Central memory CD8-positive, alpha-beta T cell (primary cell): ENCODE measurements at places on chromosomes 1 and 21.
A peak's percentile ranks its signal among the peaks of the same experiment; 100 is the strongest.

GRCh38 chr1:162349635-162350330 lies 26.9 kb downstream of the SPATA46 start:
- no peak for DNase-seq

DNA sequence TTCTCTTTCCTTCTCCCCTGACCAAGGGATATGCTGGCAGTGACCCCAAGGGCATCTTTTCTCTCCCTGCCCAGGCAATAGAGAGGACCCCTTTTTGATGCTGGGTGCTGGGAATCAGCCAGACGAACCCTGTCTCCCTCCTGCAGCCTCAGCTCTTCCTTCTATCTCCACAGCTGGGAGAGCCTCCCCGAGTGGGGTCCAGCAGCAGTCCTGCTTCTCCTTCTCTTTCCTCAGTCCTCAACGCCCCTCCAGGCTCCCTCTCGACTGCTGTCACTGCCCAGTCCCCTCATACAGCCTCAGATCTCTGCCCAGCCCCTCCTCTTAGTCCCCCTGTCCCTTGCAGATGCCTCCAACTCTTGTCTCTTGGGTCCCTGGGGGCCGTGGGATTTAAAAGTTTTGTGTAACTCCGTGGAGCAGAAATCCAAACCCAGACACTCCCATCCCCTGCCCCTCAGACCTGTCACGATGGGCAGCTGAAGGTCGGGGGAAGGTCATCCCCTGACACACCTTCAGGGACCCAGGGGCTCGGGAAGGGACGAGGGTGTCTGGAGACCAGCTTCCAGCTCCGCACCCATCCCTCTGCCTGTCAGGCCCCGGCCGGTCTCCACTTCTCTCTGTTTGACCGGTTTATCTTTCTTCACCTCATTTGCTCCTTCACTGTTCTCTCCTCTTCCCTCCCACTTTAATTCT lies 5.8 kb upstream of the ETV3L start:
- DNase-seq = no peak

GRCh38 chr21:44872649-44873355 lies 688 bp downstream of the PTTG1IP start:
- no peak for DNase-seq

- no peak for DNase-seq
Observed at GRCh38 chr1:152725261-152725660, 17.3 kb downstream of the LCE4A start.

DNA sequence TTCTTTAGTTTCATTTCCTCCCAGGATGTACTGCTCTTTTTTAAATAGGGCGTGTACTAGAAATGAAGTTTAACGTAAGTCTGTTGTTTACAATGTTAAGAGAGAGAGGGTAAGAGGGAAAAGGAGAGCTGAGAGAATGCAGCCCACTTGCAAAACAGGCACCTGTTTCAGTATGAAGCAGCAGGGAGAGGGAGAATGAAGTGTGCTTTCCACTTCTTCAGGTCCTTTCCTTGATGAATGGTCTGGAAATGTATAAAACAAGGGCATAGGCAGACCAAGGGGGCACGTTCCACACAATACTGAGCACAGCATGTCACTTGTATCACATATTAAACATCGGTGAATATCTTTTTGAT lies 2.0 kb downstream of the KCNA3 start:
- peak; percentile 56 for DNase-seq

DNA sequence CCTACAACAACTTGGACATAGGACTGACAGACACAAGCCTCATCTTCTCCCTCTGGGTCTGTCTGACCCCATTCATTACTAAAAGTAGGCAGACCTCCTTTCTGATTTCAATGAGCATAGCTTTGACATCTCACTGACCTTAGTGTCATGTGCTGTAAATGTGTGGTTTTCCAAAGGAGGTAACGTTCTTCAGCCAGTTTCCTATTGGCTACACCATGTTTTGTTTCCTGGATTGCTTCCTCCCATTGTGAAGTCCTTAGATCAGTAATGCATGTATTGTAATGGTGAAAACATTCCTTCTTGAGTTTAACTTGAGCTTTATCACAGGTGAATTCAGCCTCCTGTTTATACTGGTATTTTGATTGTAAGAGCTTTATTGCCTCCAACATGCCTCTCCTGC lies 20.6 kb downstream of the STXBP3 start:
- no peak for DNase-seq

DNA sequence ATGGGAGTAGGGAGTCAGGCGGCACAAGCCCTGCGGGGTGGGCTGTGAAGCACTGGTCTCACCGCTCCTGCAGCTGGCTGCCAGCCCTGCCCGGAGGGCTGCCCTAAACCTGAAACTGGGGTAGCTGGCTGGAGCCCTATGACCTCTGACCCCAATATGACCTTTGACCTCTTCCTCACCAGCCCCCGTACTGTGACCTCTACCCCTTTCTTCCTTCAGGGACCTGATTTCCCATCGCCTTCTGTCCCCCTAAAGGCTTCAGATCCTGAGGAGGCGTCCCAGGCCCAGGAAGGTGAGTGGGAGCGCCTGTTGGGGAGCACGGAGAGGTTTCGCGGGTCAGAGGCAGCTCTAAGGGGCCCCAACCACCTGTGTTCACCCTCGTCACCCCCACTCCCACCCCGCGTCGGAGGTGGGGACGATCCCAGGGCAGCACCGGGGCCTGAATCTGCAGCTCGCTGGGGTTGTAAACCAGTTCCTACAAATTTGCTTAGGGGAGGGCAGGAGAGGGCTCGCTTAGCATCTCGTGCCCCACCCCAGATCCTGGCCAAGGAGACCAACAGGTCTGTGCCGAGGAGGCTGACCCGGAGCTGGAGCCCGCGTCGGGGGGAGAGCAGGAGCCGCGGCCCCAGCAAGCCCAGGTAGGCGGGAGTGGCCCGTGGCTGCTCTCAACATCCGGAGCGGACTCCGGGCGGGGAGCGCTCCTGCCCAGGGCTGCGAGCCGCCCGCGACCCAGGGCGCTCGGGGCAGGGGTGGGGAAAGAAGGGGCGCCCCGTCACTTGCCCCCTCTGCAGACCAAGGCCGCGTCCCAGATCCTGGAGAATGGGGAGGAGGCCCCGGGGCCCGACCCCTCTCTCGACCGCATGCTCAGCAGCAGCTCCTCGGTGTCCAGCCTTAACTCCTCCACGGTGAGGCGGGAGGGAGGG lies 7.3 kb downstream of the SYTL1 start:
- no peak for DNase-seq

DNA sequence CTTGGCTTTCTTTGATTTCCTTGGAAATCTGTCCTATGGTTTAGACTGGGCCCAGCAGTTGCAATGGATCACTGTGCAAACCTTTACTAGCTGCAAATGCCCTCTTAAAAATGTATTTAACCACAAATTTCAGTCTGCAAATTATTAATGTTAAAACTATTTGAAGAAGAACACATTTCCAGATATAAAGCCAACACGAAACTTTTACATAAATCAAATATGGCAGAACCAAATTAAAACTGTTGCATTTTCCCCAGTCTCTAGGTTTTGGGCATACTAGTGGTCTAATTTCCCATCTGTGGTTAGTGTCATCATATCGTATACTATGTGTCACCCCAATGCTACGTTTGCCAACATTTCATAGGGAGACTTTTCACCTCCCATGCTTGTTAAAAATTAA lies 52.3 kb downstream of the HMCN1 start:
- no peak for DNase-seq

- DNase-seq = no peak
Observed at GRCh38 chr1:34771573-34772371, 9.2 kb upstream of the GJB3 start.
